Daoy (cell line): ENCODE measurements at places on chromosomes 7 and 10.
A peak's percentile ranks its signal among the peaks of the same experiment; 100 is the strongest.

DNA sequence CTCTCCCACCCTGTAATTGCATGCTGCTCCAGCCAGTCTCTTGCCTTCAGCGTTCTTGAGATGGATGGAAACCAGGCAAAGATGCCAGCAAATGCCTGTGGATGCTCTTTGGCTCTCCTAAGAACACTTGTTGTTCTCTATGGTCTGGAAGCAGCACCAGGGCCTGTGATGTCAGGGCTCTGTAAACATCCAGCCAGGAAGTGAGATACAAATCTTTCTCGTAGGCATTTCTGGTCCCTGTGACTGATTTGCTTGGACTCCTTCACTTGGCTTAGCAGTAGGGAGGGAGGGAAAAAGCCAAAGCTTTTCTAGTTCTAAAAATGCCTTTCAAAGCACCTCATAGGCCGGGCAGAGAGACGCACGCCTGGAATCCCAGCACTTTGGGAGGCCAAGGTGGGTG is 201.3 kb downstream of the REEP3 start:
- DNase-seq, result no peak

- no peak for DNase-seq
Observed at GRCh38 chr10:75243426-75243825, 7.7 kb upstream of the COMTD1 start.

GRCh38 chr10:98748298-98748697 is 301.6 kb upstream of the HPS1 start:
- DNase-seq, result peak; percentile 13

DNA sequence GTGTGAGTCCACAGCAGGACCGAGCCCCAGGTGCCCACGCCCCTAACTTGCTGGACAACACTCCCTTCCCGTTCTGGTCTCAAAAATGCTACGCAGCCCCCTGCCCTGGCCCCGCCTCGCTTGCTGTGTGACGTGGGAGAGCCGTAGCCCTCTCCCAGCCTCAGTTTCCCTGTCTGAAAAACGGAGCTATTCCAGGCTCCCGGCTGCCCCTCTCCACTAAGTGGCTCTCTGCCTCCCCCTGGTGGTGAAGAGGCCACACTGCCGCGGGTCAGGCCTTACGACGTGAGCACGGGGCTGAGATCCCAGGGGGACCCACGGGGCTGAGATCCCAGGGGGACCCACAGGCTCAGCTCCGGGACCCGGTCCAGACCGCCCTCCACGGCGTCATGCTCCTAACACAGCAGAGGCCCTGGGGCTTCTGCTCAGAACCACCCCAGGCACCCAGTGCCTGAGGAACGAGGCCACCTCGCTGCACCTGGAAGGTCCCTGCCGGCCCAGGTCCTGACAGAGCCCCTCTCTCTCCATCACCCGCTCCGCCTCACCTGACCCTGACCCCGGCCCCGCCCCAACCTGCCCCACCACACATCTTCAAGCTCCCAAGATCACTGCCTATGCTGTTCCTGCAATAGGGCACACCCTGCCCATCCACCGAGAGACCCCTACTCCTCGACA is 26.7 kb downstream of the MICALL2 start:
- DNase-seq, result peak; percentile 76

DNA sequence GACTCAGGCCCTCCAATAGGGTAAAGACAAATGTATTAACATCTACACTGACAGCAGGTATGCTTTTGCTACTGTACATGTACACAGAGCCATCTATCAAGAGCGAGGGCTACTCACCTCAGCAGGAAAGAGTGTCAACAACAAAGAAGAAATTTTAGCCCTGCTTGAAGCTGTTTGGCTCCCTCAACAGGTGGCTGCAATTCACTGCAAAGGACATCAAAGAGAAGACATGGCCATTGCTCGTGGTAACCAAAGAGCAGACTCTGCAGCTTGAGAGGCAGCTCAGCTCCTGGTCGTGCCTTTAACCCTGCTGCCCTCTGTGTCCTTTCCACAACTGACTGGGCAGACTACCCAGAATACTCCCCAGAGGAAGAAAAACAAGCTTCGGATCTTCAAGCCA is 5.1 kb downstream of the AKR1B15 start:
- DNase-seq, result peak; percentile 32

DNA sequence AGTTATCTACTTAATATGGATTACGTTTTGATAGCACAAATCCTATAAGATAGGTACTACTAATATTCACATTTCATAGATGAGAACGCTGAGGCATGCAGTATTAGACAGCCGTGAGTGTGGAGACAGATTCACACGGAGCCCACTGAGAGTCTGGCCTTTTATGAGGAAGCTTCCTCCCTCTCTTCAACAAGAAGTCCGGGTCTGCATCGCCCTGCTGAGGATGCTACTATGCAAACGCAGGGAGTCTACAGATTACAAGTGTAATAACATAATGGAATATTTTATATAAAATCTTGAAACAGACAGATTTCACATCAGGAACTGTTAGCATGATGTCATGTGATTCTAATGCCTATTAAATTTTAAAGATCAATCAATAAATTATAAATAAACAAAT is 255.9 kb upstream of the GLI3 start:
- no peak for DNase-seq

DNA sequence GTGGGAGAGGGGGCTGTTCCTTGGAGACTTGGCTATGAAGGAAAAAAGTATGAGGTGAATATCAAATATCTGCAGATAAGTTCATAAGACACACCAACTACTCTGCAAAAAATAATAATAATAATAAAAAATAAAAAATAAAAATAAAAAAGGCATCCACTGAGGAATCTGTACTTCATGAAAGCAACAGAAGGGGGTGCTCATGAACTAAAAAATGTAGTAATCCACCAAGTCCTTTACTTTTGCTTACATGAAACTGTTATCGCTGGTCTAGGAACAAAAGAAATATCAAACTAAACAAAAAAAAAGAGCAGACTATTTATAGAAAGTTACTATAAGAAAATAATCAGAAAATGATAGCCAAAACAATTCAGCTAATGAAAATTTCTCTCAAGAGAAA is 579.0 kb downstream of the PHTF2 start:
- no peak for DNase-seq

DNA sequence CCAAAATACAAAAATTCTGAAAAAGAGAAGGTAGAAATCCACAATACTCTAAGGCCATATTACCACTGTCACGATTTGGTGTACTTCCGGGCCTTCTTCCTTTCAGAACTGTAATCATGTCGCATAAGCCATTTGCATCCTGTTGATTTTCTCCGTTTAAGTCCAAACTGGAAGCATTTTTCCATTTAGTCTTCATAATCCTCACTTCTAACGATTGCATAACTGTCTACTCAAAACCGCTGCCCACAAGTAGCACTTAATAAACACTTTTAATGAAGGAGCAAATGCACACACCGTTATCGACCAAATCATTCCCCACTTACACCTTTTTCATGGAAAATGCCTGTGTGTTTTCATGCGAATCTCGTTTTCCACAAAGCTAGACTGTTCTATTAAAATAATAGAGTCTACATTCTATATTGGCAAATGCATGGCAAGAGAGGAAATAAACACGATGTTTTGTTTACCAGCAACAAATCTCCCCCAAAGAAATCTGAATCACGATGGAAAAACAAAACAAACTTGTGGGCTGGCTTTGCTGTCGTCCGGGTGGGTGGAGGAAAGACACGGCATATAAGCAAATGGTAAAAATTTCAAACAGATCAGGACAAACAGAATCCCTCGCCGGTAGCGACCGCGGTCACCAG is 1.0 kb downstream of the ATE1 start:
- DNase-seq, result no peak

- DNase-seq, result no peak
Observed at GRCh38 chr10:17544465-17544864, 72.7 kb downstream of the HACD1 start.

DNA sequence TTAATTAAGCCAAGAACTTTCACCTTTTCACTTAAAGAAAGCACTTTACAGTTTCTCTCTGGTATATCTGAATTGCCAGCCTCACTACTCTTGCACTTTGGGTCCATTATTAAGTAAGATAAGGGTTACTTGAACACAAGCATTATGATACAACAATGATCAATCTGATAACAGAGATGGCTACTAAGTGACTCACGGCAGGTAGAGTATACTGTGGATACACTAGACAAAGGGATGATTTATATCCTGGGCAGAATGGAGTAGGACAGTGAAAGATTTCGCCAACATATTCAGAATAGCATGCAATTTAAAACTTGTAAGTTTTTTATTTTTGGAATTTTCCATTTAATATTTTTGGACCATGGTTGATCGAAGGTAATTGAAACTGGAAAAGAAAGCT is 34.3 kb upstream of the ITGB8 start:
- DNase-seq, result no peak

GRCh38 chr7:8179486-8179885 is 82.5 kb downstream of the ICA1 start:
- no peak for DNase-seq

- no peak for DNase-seq
Observed at GRCh38 chr7:103795787-103796186, 193.7 kb downstream of the RELN start.
